HT1080 (cell line): ENCODE measurements at places on chromosomes 6 and 20. TPM values are rescaled to one million over a fixed set of nuclear protein-coding genes. Genes with fewer than 3 reads are reported as not detected.
A peak's percentile ranks its signal among the peaks of the same experiment; 100 is the strongest.

The EDN1 gene
- 2.0 and 2.3 TPM in 2 replicates for total RNA-seq

The SLC22A16 gene
- total RNA-seq: not detected in 2 replicates

The MACROD2 gene
- 1.2 and 2.6 TPM in 2 replicates for total RNA-seq

- peak; percentile 62 for DNase-seq
These were observed 125.0 kb upstream of the MLIP start for GRCh38 chr6:53986165-53986720.

- DNase-seq: no peak
These were observed 40.4 kb upstream of the PIM1 start for GRCh38 chr6:37129566-37129965.

DNA sequence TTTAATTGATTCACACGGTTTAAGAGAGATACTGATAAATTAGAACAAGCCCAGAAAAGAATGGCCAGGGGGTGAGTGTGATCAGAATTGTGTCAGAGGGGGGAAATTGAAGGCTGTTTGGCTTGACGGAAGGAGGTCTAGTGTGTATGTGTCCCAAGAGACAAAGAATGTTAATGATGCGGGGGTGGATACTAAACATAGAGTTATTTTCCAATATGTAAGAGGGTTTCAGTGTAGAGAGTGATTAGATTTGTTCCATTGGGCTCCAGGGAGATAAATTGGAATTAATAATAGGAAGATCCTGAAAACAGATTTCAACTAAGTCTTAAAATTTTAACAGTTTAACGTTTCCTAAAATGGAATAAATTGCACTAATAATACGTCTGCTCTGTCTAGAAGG, 38.1 kb upstream of the UTRN start:
- no peak for DNase-seq

DNA sequence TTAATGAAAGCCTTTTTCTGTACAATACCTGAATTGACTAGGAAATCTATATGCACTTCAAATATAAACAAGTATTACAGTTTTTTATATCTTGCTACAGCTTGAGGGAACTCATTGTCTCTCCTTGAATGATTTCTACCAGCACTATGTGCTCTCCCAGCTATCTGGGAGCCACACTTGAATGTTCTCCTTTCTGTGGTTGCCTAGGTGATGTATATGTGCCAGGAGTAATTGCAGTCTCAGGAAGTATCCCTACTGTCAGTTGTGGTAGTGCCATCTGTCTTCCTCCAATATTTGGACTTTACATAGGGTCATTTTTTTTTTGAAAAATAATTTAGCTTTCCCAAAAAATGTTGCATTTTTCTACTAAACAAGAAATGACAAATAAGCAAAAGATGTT, 288.0 kb upstream of the PLCB4 start:
- no peak for DNase-seq

- peak; percentile 70 for DNase-seq
These were observed 1.4 kb upstream of the CEP43 start for GRCh38 chr6:166997768-166998255.

- DNase-seq: no peak
These were observed 578 bp downstream of the CD93 start for GRCh38 chr20:23085436-23086055.

GRCh38 chr6:46706464-46706863, 18.8 kb downstream of the TDRD6 start:
- peak; percentile 27 for DNase-seq

DNA sequence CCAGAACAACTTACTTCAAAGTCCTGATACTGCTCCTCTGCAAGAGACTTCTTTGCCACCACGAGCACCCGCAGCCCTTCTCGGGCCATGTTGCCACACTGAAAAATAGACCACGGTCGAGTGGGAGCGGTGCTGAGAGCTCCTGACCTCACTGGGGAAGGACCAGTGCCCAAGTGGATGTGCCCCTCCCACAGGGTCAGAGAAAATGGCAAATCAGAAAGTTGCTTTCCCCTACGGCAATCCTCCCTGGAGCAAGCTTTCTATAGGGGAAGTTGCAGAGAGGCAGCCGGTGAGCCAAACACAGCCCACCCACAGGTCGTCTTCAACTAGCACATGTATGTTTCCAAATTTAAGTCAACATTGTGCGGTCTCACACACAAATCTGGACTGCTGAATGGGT, 85.1 kb upstream of the NFATC2 start:
- DNase-seq: no peak

- DNase-seq: no peak
These were observed 88.5 kb upstream of the EXOC2 start for GRCh38 chr6:781350-781961.

GRCh38 chr6:155079985-155080452, 84.9 kb downstream of the TIAM2 start:
- DNase-seq: no peak
